ENCODE measurements at places on chromosomes 3 and 15.

DNA sequence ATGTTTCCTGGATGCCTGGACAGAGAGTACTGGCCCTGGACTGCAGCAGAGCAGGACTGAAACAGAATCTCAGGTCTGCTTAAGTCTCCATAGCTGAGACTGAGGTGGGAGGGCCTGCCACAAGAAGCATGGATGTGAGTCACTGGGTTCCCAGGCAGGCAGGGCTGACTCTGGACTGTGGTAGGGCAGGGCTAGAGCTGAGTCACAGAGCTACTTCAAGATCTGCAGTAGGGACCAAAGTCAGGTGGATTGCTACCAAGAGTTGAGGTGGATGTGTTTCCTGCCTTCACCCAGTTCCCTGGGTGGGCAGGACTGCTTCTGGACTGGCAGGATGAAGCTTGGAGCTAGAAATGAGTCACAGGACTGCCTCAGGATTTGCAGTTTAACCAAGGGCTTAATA lies 282.9 kb downstream of the AGBL1 start:
- peak; percentile 44 for DNase-seq

GRCh38 chr15:40595773-40596172 lies 1.7 kb downstream of the KNL1 start:
- no peak for DNase-seq

DNA sequence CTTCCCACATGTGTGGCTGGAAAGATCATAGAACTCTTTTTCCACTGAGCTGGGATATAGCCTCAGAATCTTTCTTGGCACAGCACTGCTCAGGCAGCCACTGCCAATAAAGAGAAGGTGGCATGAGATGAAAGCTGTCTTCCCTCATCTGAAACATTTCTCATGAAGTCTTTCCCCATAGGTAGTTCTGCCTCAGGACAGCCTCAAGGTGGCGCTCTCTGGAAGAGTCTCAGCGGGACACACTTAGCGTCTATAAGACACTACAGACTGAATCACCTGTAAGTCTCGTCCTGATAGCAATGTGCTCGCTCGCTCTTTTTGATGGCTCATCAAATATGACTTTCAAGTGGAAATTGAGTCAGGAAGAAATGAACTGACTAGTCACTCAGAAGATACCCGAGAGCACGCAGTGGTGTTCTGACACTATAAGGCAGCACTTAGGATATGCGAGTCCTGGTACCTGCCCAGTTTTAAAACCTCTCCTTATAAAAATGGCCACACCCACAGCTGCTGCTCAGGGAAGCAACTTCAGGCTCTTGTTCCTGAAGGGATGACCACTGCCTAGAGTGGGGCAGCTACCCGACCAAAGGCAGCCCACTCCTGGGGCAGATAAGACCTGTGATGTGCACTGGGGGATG lies 269.5 kb downstream of the SUCLG2 start:
- peak; percentile 61 for DNase-seq

GRCh38 chr3:181700168-181701087 lies 11.3 kb upstream of the SOX2 start:
- peak; percentile 95 for DNase-seq

DNA sequence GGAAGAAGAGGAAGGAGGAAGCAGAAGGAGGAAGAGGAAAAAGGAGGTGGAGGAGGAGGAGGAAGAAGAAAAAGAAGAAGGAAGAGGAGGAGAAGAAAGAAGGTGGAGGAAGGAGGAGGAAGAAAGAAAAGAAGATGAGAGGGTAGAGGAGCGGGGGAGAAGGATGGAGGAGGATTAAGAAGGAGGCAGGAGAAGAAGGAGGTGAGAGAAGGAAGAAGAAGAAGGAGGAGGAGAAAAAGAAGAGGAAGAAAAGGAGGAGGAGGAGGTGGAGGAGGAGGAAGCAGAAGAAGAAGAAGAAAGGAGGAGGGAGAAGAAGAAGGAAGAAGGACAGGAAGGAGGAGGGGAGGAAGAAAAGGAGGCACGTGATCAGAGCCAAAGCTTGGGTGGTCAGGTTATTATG lies 37.3 kb upstream of the PRTG start:
- DNase-seq, result no peak

DNA sequence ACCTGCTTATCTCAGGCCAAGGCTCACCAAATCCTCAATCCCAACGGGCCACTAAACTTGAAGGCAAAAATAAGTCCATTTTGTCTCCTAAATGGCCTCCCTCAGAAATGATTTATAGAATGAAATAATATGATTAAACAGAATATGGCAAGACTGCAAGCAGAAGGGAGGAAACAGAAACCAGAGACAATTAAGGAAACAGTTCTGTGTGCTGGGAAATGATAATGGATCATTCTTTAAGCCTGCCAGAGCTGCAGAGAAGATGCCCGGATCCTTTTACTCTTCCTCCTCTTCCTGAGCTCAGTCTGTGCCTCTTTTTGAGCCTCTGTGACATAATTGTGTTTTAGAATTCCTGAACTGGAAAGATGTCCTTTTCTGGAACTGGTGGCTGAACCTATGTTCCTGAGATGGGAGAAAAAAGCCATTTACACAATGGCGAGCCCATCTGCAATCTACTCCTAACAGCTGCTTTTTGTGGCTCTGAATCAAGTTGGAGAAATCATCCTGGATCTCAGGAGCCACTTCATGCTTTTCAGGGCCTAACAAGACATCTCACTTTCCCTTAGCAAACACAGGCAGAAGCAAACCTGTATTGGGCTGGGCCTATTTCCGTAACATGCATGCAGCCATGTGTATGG lies 2.8 kb upstream of the ABHD2 start:
- DNase-seq, result no peak

GRCh38 chr3:98188545-98188944 lies 22.0 kb downstream of the OR5H15 start:
- peak; percentile 0 for DNase-seq

DNA sequence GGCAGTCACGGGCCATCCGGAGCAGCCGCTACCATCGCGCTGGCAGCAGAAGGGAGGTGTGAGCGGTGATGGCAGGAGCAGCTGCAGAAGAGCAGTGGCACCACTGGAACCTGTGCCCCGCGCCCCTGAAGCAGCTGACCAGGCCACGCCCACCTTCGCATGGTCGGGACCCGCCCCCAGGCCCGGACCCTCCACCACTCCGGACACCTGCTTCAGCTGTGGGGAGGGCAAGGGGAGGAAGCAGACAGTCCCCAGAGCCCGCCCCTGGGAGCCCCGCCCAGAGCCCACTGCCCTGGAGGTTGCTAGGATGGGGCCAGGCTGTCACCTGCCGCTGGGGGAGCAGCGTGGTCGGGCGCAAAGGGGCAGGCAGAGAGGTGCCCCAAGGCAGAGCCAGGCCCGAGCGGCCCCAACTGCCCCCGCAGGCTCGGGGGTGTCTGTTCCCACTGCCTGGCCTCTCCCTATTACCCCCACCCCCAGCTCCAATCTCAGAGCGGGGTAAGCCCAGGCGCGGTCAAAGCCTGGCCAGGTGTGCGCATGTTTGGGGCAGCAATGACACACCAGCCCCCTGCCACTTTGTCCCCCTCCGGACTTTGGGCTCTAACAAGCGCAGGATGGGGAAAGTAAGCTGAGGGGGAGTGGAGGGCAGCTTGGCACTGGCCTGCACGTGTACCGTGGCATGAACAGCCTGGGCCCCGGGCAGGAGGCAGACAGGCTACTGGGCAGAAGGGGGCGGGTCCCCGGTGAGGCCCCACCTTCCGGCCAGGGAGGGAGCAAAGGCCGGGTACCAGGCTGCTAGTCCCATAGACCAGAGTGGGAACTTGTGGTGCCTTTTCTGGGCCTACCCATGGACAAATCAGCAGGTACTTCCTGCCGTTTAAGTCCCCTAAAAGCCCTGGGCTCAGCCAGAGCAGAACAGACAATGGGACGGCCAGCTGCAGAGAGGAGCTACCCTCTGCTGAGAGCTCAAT lies 8.7 kb downstream of the SPCS1 start:
- no peak for DNase-seq

- DNase-seq, result peak; percentile 85
These were observed 44.1 kb downstream of the LIPC start for GRCh38 chr15:58475573-58476524.

Measured in astrocyte of the hippocampus (primary cell).